ENCODE measurements at places on chromosomes 1 and 21. TPM values are rescaled to one million over a fixed set of nuclear protein-coding genes. Genes with fewer than 3 reads are reported as not detected.

PCP4 gene
- 5.8 TPM for total RNA-seq

DNA sequence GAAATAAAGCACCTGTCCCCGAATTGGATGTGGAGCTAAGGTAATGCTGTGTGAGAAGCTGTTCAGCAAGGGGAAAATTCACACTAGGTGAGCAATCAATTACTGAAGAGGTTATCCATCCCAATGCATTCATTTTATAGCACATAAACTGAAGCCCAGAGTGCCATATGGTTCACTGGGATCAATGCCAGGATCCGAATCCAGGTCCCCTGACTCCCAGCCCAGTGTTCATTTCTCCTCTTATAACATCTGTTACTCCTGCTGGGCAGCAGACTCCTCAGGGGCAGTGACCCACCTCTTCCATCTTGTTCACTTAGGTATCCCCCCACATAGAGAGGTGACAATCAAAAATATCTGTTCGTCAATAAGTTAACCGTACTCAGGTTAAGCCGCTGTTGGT is 13.2 kb upstream of the SEC16B start:
- DNase-seq, result no peak

DPT gene
- 6.1 TPM for total RNA-seq

GRCh38 chr1:117416546-117417125 is 49.4 kb downstream of the MAN1A2 start:
- no peak for DNase-seq

DNA sequence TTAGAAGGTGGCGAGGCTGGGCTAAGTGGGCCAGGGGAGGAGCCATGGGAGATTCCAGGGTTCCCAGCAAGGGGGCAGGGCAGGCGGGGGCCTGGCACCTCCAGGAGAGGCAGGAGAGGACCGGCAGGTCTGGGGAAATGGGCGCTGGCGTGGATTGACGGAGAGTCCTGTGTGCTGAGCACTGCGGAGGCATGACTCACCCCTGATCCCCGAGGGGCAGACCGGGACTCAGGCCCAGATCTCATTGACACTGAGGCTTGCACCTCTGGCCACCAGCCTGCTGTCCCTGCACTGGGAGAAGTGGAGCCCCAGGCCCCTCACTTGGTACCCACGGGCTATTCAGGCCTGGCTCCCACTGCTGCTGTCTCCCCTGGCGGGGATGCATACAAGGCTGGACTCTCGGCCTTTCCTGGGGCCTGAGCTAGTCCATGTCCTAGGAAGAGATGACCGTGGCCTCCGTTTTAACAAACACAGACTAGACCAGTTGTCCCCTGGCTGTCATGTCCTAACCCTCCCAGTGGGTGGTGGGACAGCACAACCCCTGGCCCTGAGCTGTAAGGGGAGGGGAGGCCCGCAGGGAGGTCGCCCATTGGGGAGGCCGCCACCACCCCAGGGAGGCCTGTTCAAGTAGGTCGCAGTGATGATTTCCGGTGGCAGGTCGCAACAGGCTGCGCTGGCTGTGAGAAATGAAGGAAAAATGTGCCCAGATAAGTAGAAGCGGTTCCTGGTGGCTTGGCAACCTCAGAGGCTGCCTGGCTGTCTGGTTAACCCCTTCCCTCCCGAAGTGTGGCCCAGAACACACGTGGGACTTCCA is 39.7 kb downstream of the RIPK4 start:
- DNase-seq, result peak; percentile 93

DNA sequence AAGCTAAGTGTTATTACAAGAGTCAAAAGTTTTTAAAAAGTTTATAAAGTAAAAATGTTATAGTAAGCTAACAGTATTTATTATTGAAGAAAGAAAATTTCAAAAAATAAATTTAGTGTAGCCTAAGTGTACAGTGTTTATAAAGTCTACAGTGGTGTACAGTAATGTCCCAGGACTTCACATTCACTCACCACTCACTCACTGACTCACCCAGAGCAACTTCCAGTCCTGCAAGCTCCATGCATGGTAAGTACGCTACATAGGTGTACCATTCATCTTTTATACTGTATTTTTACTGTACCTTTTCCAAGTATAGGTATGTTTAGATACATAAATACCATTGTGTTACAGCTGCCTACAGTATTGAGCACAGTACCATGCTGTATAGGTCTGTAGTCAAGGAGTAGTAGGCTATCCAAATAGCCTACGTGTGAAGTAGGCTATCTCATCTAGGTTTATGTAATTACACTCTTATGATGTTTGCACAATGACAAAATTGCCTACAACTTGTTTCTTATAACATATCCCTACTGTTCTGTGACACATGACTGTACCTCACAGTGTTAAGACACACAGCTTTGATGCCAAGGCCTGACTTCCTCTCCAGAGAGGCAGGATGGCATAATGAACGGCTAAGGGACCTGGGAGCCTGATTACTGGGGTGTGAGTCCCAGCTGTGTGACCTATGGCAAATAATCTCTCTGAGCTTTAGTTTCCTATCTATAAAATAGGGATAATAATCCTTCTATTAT is 12.7 kb downstream of the DHCR24 start:
- no peak for DNase-seq

- DNase-seq, result no peak
Measured at GRCh38 chr1:17643861-17644703, 104.6 kb downstream of the ARHGEF10L start.

PLA2G2A gene
- total RNA-seq, result 6.0 TPM

DNASE2B gene
- 3.2 TPM for total RNA-seq

ALDH9A1 gene
- total RNA-seq, result 74.4 TPM

DNA sequence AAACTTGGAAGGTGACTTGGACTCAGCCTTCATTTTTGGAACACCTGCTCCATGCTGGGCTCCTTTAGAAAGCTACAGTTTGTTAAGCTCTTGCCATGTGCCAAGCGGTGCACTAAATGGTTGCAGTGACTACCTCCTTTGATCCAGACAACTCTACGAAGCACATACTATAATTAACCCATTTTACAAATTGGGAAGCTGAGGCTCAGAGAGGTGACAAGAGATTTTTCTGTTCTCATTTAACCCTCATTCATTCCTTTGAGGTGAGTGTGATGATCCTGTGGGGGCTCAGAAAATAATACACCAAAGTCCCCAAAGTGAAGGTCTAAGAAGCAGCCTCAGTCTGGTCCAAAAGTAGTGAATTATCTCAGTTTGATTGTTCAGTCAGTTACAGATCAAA is 1.6 kb upstream of the PAQR7 start:
- DNase-seq, result no peak

- peak; percentile 92 for DNase-seq
Measured at GRCh38 chr1:162548170-162548569, 13.4 kb upstream of the UAP1 start.

OR10J1 gene
- not detected for total RNA-seq

GRCh38 chr21:34360488-34361241 is 3.1 kb upstream of the KCNE2 start:
- DNase-seq, result no peak

- no peak for DNase-seq
Measured at GRCh38 chr1:89737985-89738510, 82.8 kb upstream of the LRRC8D start.

DNA sequence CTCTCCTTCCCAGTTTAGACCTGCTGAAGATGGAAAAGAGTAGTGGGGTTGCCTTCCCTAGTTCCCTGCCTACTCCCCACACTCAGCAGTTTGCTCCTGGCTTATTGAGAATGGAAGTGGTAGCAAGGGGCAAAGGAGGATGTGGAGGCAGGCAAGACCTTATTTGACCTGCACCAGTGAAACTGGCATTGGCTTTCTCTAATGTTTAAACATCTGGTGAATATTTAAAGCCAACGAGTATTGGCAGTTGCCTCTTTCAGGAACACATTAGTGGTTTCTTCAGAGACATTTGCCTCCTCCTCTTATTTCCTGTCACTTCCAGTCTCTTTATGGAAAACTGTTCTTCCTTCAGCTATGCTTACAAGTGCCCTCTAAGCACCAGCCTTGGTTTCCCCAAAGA is 62.4 kb upstream of the VAV3 start:
- no peak for DNase-seq

ITLN2 gene
- total RNA-seq, result not detected

RHBDL2 gene
- 30.6 TPM for total RNA-seq

TMPRSS15 gene
- total RNA-seq, result not detected
